Thoracic aorta (tissue), 2 donors: ENCODE measurements at places on chromosomes 3 and 15. TPM values are rescaled to one million over a fixed set of nuclear protein-coding genes. Genes with fewer than 3 reads are reported as not detected.

DNA sequence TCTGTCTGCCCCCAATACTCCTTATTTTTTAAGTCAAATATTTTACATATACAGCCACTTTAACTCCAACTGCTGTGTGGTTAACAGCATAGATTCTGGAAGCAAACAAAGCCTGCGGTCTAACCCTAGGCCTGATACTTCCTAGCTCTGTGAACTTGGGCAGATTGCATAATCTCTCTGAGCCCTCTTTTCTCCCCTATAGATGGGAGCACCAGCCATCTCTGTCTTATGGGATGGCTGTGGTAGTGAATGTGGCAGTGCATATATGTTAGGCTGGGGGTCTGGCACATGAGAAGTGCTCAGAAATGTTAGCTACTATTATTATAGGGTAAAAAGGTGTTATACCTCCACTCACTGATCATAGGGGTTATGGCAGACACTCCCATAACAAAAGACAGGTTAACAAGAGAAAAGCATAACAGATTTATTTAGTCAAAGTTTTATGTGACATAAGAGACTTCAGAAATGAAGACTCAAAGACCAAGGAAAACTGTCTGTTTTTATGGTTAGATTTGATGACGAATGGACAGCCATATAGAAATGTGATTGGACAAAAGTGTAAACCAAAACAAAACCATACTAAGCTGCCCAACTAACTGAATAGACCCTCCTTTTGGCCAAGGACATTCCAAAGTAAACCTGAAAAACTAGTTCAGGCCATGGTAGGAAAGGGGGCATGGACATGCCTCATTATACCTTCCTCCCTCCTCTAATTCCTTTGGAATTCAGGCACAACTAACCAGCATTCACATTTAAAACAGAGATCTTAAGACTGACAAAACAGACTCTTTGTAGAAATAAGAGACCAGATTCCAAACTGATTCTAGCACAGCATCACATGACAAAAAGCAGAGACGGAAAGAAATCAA, 53.9 kb upstream of the DAZL start:
- no peak for DNase-seq

The TMEM108 gene
- 0.41 TPM for total RNA-seq

- peak; percentile 51 for DNase-seq
Measured at GRCh38 chr3:123766193-123767008, 117.7 kb downstream of the MYLK start.

The THRB gene
- 40.3 TPM for total RNA-seq

GRCh38 chr3:39176025-39176714, 16.2 kb downstream of the XIRP1 start:
- no peak for DNase-seq

- no peak for DNase-seq
Measured at GRCh38 chr3:37610529-37610928, 251.2 kb upstream of the CTDSPL start.

The SCG5 gene
- total RNA-seq = 2.4 TPM

DNA sequence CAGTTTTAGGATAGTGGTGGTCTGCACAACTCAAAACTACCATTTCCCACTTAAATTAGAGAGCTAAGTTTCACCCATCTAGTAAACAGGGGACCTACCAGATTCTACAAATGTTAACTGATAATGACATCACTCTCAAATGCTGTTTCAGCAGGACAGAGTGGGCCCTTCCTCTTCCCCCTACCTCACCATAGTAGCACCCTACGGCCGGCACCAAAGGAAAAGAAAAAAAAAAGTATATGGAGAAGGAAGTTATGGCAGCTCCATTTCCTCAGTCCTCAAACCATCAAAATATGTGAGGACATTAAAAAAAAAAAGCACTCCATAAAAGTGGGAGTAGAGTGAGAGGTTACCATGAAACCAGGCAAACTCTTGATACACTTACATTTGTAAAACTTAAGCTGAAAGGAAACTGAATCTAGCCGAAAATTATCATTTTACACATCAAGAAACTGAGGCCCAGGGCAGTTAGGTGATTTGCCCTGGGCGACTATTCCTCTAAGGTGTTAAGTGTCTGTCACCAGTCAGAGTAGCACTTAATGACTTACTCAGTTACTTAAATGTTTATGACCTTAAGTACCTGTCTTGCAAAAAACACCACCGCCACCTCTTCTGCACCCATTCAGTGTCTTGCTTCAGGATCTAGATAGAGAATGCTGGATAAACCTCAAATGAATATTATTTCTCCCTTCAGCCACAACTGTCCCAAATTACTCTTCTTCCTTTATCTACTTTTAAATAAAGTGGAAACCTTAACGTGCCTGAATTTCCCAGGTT, 2.7 kb downstream of the MSL2 start:
- DNase-seq = no peak

- DNase-seq = no peak
Measured at GRCh38 chr15:30962659-30963058, 28.8 kb downstream of the MTMR10 start.

- DNase-seq = no peak
Measured at GRCh38 chr3:42478830-42479229, 23.6 kb upstream of the VIPR1 start.

DNA sequence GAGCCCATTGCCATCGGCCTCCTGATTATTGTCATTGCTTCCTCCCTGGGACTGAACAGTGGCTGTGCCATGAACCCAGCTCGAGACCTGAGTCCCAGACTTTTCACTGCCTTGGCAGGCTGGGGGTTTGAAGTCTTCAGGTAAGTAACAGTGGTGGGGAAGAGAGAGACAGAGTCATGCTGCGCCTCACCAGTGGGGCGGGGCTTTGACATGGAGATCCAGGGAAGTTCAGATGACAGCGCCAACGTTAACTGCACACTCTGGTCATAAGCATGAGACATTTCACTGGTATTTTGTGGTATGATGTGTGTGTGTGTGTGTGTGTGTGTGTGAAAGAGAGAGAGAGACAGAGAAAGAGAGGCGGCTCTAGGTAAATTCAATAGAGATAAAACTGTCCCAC, 41.0 kb downstream of the AQP9 start:
- no peak for DNase-seq

GRCh38 chr3:136984837-136985236, 27.1 kb downstream of the IL20RB start:
- no peak for DNase-seq

The ZNF106 gene
- total RNA-seq = 77.4 TPM

DNA sequence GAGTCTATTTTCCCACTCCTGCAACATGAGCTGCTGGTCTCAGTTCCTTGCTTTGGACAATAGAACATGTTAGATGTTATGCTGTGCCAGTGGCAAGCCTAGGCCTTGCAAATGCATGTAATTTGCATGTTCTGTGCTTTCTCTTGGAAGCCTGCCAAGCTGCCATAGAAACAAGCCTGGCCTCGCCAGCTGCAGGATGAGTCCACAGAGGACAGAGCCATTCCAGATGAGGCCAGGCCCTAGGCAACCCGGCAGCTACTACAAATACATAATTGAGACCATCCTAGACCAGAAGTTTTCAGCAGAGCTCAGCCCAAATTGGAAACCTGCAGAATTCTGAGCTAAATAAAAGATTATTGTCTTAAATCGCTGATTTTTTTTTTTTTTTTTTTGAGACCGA, 39.6 kb downstream of the TRIM69 start:
- DNase-seq = no peak

GRCh38 chr3:61417352-61417751, 144.0 kb upstream of the PTPRG start:
- DNase-seq = no peak

The LRRK1 gene
- total RNA-seq = 17.2 TPM

DNA sequence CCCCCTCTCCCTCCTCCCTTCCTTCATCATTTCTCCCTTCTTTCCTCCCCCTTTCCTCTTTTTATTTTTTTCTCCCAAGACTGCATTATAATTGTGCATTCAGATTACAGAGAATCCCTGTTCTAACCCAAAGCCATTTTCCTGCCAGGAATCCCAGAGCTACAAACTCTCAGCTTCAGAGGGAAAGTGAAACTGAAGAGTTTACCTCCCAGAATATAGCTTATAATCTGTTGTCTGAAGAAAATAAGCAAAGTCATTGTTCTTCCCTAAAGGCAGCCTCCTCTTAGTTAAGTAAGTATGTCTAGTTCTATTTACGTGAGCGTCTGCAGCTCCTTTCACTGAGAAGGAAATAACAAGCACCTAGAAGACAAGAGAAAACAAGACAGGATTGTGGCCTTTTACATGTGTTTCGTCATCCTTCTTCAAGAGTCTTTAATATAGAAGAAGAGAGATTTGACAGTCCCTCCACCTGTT, 97.2 kb downstream of the CHST2 start:
- no peak for DNase-seq

GRCh38 chr3:182889948-182890629, 90.2 kb downstream of the DCUN1D1 start:
- no peak for DNase-seq

GRCh38 chr3:188531210-188531609, 377.3 kb downstream of the LPP start:
- no peak for DNase-seq

The GPR62 gene
- total RNA-seq = not detected

- DNase-seq = no peak
Measured at GRCh38 chr15:25178835-25179672, 224.3 kb downstream of the SNRPN start.

GRCh38 chr15:51634591-51635198, 12.1 kb upstream of the DMXL2 start:
- DNase-seq = no peak

- no peak for DNase-seq
Measured at GRCh38 chr15:33746203-33746602, 222.1 kb upstream of the CHRM5 start.

GRCh38 chr3:17154941-17155340, 270.2 kb downstream of the PLCL2 start:
- DNase-seq = no peak

DNA sequence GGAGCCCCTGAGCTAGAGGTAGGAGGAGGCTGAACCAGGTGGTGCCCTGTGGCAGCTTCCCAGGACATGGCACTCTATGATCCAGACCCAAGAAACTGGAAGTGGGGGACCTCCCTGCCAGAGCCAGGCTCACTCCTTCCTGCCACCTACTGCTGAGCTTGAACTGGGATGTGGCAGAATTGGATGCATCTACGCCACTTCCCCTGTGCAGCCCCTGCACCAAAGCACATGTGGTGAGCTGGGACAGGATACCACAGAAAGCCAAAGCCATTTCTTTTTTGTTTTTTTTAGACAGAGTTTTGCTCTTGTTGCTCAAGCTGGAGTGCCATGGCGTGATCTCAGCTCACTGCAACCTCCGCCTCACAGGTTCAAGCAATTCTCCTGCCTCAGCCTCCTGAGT, 518.0 kb upstream of the PPP2R3A start:
- DNase-seq = no peak

- DNase-seq = no peak
Measured at GRCh38 chr3:23894254-23895061, 22.3 kb downstream of the NKIRAS1 start.

- no peak for DNase-seq
Measured at GRCh38 chr15:80401456-80401855, 2.7 kb upstream of the ARNT2 start.

The TRAK1 gene
- 36.0 TPM for total RNA-seq

The TUSC7 gene
- total RNA-seq = not detected

DNA sequence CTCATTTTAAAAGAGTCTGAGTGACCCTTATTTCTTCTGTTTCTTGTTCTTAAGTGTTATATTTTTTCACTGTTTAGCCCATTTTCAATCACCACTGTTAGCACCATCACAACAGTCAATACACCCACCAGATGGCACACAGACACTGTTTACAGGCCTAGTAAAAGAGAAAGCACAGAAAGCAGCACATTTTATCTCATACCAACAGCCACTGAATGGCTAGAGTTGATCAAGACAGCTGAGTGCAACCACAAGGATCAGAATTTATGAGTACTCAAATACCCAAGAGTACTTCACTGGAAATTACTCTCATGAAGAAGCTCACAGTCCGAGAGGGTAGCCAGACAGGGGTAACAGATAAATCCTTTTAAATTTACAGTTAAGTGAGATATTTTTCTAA, 127.0 kb downstream of the TFDP2 start:
- DNase-seq = no peak
